ENCODE measurements at places on chromosomes 2 and 18.

DNA sequence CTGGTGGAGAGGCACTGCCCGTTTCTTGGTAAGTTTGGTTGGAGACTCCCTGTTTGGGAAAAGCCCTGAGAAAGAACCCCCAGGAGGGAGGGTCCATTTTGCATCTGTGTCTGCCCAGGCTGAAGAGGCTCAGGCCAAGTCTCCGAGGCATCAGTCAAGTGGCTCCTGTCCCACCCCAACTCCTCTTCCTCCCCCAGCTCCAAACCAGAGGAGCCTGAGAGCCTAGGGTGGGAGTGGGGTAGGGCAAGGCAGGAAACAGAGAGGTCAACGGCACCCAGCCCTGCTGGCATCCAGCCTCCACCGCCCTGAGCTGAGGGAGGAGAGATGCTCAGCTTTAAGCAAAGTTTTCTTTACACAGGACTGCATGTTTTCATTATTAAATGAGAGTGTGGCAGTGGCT, 38.2 kb downstream of the CYP27C1 start:
- peak; percentile 27 for DNase-seq

DNA sequence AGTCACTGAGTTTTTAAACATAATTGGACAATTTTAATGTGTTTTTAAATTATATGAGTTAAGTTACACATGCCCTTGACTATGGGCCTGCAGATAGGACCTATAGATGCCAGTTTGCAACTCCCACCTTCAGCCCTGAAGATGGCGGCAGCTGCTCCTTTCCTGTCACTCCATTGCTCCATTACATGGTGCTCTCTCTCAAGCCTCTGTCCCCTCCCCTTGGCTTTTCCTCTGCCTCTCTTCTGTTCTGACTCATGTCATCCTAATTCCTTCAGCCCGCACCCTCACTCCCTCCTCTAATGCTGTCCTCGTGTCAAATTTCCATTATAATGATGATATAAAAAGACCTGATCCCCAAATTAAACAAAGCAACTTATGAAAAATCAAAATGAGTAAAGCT, 133.7 kb upstream of the HNRNPA3 start:
- no peak for DNase-seq

- DNase-seq = no peak
Observed at GRCh38 chr2:60527762-60528161, 25.7 kb downstream of the BCL11A start.

DNA sequence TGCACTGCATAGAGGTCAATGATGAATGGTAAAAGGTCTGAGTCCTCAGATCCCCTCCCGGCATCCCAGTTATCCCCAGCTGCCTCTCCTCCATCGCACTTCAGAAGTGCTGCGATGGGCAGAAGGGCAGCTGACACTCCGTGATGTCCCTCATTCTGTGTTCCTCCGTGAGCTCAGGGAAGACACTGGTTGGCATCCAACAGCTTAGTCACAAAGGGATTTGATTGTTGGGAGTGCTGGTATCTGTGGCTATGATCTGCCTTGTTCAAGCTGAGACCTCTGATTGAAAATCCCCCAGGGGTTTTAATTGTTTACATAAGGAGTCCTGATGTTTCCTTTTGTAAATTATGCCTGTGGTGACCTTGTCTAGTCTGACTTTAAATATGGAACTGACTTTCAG, 19.0 kb upstream of the SAG start:
- DNase-seq = no peak

GRCh38 chr18:48835119-48835518, 115.6 kb downstream of the SMAD7 start:
- DNase-seq = no peak

GRCh38 chr18:25825979-25826776, 264.2 kb downstream of the SS18 start:
- DNase-seq = no peak

- DNase-seq = no peak
Observed at GRCh38 chr2:168155046-168155445, 92.3 kb downstream of the STK39 start.

- no peak for DNase-seq
Observed at GRCh38 chr2:46195819-46196218, 101.4 kb upstream of the EPAS1 start.

GRCh38 chr2:120465989-120466703, 120.2 kb downstream of the INHBB start:
- no peak for DNase-seq

- no peak for DNase-seq
Observed at GRCh38 chr2:99974275-99974674, 168.1 kb downstream of the AFF3 start.

GRCh38 chr2:223062396-223062795, 10.4 kb downstream of the KCNE4 start:
- no peak for DNase-seq

DNA sequence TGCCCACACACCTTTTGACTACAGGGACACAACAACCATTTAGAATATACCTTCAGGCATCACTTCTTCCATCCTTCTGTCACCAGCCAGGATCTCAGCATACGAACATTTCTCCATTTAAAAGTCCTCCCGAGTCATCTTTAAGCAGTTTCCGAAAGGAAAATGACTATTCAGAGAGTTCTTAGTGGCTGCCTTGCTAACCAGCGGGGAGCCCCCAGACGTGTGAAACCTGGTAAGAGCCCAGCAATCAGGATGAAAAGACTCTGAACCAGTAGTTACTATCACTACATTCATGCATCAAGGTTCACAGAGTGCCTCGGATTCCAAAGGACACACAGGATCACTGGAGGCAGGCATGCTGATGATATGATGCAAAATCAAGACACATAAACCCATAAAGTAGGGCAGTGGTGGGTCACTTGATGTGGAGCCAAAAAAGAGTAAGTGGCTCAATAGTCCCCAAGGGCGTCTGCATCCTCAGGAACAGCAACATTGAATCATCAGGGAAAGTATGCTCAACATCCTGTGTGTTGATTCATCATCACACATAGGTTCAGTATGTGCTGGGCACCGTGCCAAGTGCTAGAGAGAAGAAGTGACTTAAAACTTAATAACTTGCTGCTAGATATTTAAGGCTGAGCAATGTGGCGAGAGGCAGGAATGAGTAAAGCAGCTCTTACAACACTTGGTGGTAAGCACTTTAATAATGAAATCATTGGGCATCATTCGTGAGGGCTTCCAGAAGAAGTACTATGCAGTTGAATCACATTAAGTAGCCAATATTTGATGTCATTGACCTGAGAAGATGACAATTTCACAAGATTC, 4.4 kb downstream of the CCL20 start:
- DNase-seq = peak; percentile 89

DNA sequence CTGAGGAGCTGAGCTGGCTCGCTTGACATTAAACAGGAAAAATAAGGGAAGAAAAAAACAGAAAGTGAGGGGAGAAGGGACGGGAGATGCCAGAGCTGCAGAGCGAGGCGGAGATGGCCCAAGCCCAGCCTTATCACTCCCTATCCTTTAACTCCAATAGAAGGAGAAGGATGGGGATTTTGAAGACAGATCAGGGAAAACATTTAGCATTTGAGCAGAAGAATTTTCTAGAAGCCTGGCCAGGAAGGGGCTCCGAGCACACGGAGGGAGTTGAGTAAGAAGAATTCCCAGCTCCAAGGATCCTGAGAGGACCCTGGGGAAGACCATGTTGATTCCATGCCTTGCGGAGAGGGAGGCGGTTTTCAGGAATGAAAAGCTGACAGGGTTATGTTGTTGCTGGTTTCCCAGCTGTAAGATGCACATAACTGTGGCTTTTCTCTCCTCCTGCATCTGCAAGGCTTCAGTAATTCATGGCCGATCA, 35.6 kb downstream of the TWIST2 start:
- DNase-seq = no peak

DNA sequence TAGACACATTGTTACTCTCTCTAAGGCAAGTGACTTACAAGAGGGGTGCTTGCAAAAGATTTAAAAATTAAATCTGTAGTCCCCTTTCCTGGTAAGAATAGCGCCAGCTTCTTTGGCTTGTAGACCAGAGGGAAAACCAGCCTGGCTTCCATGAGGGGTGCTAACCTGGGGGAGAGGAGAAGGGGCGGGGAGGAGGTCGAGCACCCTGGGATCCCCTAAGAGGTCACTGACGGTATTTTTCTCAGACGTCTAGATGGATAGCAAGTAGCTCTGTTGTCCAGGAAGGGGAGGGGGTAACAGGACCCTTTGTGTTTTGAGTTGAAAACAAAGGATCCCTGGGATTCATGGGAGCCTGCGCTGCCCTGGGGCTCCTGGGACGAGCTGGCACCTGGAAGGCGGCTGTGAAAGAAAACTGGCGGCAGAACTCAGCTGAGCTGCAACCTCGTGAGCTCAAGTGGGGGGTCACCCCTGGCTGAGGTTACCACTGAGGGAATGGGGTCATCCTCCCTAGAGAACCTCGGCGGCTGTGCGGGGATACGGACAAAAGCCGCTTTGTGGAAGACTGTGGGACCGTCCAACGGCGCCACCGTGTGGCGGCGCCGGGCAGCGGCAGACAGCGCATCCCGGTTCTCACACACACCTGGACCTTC, 37.8 kb upstream of the MRPL19 start:
- peak; percentile 82 for DNase-seq

DNA sequence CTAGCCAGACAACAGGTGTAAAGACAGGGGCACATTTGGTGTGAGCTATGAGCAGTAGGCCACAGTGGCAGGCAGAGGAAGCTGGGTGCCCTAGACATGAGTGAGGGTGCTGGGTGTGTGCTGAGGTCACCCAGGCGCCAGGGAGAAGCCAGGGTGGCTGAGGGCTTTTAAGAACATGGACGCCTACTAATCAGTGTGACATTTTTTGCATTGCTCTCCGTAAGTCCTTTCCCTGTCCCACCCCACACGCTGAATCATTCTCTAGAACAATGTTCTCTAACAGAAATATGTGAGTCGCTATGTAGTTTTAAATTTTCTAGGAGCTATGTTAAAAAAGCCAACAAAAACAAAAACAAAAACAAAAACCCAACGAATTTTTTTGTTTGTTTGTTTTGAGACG, 204.5 kb upstream of the REV1 start:
- DNase-seq = no peak

DNA sequence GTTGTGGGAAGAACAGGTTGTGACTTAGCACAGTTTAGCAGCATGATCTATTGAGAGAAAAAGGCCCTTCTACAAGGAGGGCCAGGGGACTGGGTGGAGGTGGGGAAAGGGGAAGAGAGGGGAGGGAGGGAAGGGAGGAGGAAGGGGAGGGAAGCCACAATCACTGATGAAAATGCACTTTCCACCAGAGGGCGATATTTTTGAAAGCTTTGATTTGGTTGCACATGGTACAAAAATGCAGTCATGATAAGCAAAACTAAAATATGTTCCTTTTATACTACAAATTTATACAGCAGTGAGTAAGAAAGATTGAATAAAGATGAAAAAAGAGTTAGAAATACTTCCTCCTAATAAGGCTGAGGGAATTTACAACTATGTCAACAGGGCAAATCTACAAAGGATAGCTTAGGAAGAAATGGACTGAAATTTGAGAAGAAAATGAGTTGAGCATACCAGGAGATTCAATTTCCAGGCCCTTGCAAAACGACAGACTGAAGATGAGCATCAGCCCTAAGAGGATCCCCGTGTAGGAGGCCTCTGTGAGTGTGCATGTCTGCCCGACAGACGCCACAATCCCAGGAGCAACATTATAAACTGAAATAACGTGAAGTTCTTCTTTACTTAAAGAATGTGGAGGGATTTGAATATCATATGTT, 17.2 kb downstream of the SH3YL1 start:
- DNase-seq = no peak

- DNase-seq = no peak
Observed at GRCh38 chr2:155372969-155373368, 674.5 kb downstream of the KCNJ3 start.

DNA sequence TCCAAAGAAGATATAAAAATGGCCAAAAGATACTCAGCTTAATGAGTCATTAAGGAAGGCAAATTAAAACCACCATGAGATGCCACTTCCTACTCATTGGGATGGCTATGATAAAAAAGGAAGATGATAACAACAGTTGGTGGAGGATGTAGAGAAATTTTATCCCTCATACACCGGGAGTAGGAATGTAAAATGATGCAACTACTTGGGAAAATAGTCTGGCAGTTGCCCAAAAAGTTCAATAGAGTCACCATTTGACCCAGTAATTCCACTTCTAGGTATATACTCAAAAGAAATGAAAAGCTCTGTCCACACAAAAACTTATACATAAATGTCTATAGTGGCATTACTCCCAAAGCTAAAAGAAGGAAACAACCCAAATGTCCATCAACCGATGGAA, 10.1 kb upstream of the SULT1C2 start:
- DNase-seq = no peak

GRCh38 chr18:78742218-78742745, 237.3 kb upstream of the SALL3 start:
- peak; percentile 41 for DNase-seq

DNA sequence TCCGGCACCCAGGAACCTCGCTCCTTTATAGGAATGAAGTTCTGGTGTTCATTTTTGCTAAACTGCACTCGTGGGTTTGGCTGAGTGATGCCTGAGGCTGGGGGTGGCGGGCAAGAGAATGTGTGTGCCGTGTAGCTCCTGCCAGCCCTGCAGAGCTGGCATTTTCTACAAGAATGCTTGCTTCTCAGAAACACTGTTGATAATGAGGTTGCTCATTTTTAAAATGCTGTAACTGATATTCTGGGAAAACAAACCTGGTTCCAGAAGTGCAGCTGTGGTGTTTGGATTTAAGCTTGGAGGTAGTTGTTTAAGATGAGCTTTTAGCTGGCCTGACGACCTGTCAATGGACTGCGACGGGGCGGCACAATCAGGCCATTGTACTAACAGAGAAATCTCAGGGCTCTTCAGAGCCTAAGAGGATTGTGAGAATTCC, 511.9 kb upstream of the TNP1 start:
- no peak for DNase-seq

- DNase-seq = no peak
Observed at GRCh38 chr2:166334805-166335204, 40.9 kb downstream of the SCN9A start.
